RPMI8226 (cell line): ENCODE measurements at places on chromosomes 13 and 19.

DNA sequence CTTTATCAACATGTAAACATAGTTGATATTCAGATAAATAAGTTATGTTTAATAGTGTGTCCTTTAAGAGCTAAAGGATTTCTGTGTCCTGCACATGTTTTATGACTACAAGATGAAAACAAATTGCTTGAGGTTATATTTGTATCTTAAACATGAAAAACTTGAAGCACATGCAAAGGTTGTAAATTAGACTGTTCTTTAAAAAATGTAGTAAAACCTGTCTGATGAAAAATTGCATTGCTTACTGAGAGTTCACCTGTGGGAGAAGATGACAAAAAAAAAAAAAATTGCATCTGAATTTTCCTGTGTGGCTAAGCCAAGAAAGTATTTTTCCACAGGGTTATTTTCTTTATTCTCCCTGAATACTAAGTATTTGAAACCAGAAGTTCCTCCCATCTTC lies 25.7 kb upstream of the LMO7 start:
- no peak for DNase-seq

GRCh38 chr13:90792335-90792734 lies 555.2 kb upstream of the MIR17HG start:
- no peak for DNase-seq

- DNase-seq, result peak; percentile 15
These were observed 177.3 kb upstream of the KL start for GRCh38 chr13:32838945-32839344.

DNA sequence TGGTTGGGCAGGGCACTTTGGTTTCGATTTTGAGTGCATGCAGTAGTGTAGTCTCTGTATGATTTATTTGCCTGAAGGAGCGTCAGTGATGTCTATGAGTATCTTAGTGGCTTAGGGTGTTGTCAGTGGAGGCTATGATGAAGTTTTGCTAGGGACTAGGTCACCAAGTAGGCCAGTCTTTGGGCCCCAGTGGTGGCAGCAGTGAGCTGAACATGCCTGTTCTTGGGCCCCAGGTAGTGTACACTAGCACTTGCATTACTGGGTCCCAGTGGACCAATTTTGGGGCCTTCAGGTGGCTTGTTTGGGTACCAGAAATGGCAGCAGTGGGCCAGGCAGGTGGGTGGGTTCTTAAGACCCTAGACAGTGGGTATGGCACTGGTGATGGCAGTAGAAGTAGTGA lies 598.7 kb upstream of the SPRY2 start:
- no peak for DNase-seq

DNA sequence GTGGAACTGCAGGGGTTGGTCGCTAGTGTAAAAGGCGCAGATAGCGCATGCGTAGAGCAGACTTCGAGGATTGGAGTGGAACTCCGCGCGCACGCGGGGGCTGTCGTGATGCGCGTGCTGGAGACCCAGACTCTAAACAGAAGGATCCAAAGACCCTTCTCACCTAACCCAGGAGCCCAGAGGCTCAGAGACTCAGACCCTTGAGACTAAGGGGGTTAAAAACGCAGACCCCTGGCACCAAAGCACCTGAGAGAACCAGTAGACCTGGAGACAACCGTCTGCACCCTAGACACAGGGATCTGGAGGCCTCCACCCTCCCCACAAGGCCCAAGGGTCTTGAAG lies 567 bp upstream of the CTU1 start:
- no peak for DNase-seq

DNA sequence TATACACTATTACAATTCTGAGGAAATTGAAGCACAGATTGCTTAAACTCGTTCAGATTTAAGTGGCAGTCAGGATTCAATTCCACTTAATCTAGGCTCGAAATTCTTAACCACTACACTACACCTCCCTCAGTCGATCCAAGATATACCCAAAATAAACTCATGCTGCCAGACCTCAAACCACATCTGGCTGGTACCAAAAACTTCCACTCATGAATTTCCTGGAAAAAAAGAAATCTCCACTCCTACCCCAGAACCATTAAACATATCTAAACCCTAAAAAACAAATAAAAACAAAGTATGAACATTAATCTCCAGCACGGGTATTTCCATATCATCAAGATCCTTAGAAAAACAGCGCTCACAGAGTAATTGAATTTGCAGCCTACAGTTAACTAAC lies 1.1 kb downstream of the ZFP30 start:
- no peak for DNase-seq

GRCh38 chr19:1123381-1123780 lies 19.6 kb downstream of the GPX4 start:
- DNase-seq, result no peak

DNA sequence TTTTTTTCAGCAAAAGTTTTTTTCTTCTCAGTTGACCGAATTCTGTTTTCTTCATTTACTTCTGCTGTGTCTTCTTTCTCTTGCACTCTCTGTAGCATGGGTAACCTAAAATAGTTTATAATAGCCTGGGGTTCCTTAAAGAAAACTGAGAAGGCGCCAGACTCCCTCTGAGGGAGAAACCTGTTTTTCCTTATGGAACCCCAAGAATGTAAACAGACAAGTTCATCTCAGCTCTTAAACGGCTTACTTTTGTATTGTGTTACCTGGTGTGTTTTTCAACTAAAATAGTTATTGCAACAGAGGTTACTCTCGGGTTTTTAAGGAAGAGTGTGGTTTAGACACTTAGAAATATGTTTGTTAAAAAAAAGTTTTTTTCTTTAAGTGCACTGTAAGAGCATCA lies 23.8 kb upstream of the TM9SF2 start:
- no peak for DNase-seq

DNA sequence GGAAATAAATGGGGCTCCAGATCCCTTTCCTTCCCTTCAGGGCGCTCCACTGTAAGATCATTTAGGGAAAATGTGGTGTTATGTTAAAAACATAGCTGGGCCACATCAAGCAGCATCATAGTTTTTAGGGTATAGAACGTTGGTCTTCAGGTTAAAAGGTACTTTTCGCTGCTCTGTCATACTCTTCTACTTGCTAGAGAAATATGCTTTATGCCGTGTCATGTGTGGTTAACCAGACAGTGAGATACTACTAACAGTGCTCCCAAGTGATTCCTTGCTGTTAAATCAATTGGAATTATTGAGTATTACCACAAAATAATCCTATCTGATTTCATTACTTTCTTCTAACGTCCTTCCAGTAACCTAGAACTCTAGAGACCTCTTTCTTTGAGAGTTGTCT lies 1.1 kb upstream of the NDFIP2 start:
- no peak for DNase-seq

DNA sequence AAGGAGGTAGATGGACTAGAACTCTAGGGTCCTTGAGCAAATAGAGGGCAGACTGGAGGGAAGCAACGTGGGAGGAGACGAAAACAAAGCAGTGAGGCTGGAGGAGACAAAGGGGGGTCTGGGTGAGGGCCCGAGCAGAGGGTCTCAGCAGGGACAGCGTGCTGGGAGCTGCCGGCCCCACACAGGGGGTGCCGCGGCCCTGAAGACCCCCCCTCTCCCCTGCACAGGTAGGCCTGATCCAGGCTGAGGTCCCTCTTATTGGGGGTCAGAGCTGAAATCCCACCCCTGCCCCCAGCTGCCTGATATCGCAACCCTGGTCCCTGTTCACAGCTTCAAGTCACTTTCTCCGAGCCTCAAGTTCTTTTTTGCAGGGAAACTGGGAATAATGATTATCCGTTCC lies 8.7 kb downstream of the EPS8L1 start:
- no peak for DNase-seq

GRCh38 chr19:33724721-33725060 lies 72.0 kb upstream of the KCTD15 start:
- DNase-seq, result no peak

DNA sequence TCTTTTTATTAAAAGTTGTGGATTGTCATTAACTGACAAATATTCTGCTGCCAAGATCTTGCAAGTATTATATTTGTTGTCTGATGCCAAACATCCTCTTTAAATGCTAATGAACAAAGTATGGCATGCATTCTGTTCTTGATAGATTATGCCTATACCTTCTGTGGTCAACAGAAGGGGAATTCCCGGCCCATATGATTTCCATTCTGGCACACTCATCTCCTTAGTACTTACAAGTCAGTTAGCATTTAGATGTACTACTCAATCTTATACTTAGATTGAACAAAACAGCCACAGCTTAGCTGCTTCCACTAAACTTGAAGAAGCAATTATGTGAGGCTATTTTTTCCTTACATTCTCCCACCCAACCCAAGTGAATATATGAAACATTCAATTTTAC lies 246.1 kb upstream of the DACH1 start:
- no peak for DNase-seq

DNA sequence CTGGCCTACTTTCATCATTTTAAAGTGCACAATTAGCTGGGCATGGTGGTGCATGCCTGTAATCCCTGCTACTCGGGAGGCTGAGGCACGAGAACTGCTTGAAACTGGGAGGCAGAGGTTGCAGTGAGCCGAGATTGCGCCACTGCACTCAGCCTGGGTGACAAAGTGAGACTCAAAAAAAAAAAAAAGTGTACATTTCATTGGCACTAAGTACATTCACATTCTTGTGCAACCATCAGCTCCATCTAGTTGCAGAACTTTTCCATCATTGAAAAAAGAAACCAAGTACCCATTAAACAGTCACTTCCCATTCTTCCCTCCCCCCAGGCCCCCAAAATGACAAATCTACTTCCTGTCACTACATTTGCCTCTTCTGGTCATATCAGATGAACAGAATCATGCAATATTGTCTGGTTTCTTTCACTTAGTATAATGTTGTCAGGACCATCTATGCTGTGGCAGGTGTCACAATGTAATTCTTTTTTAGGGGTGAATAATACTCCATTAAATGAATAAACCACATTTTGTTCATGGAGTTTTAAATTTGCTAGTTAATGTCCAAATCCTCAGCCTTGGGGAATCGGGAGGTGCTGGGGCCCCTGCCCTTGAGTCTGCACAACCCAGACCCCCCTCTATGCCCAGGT lies 7.4 kb upstream of the SIGLEC11 start:
- no peak for DNase-seq

- no peak for DNase-seq
These were observed 31.3 kb upstream of the FGF9 start for GRCh38 chr13:21639561-21639960.

DNA sequence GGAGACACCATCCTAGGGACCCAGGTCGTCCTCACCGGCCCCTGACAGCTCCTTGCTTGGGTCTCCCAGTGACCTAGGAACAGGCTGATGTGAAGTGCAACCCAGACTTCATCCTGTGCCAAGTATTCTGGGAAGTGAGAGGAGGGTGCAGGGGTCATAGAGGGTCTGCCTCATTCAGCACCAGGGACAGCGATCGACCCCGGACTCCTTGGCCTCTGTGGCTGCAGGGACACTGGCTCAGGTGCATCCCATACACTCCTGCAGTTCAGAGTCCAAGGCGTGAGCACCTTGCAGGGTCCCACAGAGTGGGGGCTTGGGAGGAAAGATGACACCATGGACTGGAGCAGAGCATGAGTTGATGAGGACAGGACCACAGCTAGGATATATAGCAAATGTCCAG lies 10.0 kb upstream of the OR10H2 start:
- DNase-seq, result no peak

- no peak for DNase-seq
These were observed 32.7 kb upstream of the SOX1 start for GRCh38 chr13:112034231-112034630.

DNA sequence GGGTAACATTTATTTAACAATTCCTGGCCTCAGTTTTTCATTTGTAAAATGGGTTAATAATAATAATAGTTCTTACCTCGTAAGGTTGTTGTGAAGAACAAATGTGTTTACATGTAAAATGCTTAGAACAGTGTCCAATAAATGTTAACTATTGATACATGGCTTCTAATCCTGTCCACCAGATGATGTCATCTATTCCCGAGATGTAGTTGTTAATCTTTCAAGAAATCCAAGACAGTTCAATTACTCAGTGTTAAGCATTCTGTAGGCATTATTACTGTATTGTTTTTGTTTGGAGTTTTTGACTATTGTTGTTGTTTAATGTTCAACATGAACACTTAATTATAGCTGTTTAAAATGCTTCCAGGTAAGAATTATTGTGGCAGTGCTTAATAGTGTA lies 131.0 kb upstream of the FNDC3A start:
- DNase-seq, result no peak

DNA sequence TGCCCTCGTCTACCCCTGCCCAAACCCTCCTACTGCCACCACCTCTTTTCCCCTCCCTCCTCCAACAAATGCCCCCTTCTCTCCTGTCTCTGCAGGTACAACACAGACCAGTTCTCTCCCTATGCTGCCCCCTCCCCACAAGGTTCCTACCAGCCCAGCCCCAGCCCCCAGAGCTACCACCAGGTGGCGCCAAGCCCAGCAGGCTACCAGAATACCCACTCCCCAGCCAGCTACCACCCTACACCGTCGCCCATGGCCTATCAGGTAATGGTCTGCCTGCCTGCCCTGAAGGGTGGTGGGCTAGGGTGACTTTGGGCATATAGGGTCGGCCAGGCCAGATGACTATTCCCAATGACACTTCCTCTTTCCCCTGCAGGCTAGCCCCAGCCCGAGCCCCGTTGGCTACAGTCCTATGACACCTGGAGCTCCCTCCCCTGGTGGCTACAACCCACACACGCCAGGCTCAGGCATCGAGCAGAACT lies 6.5 kb upstream of the TIMM50 start:
- peak; percentile 43 for DNase-seq

DNA sequence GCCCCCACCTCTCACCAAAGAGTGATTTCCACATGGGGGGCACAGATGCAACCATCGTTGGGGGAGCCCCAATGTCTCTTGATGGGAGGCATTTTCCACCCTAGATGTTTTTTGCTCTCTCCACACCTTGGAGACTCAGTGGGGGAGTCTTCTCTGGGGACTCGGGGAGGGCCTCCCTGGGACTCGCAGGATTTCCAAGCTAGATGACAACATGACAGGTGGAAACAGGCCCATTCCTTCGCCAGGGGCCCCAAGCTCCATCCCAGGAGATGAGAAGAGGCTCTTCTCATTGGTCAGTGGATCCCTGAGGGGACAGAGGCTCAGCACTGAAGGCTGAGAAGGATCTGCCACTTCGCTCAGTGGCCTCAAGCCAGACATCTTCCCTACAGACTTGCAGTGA lies 12.7 kb upstream of the KIR2DL4 start:
- DNase-seq, result no peak

DNA sequence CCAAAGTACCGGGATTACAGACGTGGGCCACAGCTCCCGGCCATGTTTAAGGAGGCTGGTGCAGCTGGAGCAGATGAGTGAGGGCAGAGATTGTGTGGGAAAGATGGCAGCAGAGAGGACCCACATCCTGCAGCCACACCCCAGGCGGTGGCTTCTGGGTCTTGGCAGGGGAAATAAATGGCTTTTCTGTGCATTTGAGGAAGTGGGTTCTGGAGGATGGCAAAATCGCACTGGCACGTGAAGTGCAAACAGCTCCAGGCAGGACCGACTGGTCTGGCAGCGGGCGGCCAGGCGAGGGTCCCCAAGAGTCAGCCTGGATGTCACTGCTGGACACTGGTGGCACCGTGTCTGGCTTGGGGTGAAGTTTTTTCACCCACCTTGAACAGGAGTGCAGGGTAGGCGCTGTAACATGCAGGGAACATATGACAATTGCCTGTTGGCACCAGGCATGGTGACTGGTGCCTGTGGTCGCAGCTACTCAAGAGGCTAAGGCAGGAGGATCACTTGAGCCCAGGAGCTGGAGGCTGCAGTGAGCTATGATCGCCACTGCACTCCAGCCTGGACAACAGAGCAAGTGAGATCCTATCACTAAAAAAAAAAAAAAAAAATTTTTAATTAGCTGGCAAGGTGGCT lies 8.4 kb downstream of the B3GNT3 start:
- peak; percentile 70 for DNase-seq

- DNase-seq, result no peak
These were observed 111.5 kb upstream of the DIAPH3 start for GRCh38 chr13:60275208-60275607.
